ENCODE measurements at places on chromosomes 16 and 17. TPM values are rescaled to one million over a fixed set of nuclear protein-coding genes. Genes with fewer than 3 reads are reported as not detected.

DNA sequence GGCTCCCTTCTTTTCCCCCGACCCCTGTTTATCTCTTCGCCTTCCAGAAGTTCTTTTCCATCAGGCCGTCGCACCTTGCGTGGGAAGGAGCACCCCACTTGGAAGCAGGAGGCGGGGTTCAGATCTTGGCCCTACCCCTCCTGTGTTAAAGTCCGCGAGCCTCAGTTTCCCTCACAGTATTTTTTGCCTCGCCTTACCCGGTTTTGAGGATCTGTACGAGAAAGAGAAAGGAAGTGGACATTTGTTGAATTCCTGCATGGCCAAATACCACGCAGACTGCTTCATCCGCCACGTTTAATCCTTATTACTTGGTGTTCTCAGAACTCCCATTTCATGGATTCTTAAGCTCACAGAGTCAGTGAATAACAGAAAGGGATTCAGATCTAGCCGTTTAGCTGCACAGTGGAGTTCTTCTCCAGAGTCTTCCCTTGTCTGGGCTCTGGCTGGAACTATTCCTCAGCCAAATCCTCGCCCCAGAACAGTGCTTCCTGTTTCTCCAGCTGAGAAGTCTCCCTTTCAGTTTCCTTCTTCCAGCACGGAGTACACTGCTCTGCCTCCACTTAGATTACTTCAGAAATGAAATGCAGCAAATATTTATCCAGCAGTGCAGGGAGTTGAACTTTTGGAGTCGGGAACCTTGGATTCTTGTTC is 590 bp downstream of the TMEM219 start:
- peak; percentile 39 for DNase-seq

- DNase-seq: no peak
Observed at GRCh38 chr16:24294131-24294530, 38.0 kb downstream of the CACNG3 start.

DNA sequence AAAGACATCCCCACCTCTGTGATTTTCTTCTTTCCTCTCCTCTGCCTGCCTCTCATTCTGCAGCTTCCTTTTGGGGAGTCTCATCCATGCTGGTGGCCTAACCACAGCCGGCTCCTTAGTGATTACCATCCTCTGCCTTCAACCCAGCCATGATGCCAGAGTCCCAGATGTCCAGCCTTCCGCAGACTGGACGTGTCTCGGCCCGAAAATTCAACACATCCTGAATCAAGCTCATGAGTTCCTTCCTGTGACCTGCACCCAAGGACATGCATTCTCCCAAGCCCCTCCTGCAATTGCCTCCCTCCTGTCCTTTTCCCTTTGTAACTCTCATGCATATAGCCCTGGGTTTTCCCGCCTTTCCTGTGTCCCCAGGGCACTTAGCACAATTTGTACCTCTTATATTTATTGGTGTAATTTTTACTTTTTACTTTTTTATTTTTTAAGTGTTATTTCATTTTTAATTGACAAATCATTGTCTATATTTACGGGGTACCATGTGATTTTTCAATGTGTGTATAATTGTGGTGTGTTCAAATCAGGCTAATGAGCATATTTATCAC is 1.2 kb upstream of the SLC13A5 start:
- DNase-seq: no peak

DNA sequence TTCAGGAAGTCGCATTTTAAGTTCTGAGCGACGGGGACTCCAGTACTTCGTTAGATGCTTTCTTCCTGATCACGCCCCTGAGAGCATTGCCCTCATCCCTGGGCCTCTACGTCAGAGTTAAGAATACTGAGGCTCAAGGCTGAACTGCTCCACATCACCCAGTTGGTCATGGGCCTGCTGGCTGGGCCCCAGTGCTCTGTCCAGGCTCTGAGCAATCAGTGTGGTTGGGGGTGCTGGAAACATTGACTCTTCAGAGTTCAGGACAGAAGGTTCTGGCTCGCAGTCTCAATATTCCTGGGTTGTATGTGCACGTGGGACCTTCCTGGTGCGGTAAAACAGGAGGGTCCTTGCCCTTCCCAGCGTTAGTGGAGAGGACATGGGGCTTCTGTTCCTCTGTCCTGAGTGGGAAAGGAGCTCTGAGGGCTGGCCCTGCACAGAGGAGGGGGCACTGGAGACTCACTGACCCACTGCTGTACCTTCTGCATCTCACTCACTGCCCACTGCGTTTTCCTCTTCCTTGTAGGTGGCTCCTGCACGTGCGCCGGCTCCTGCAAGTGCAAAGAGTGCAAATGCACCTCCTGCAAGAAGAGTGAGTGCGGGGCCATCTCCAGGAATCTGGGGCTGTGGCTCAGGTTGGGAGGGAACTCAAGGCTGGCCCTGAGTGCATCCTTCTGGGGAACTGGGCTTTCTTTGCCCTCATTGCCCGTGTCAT is 518 bp downstream of the MT1E start:
- DNase-seq: no peak

GRCh38 chr16:89364606-89365005 is 125.8 kb downstream of the ANKRD11 start:
- DNase-seq: no peak

DNA sequence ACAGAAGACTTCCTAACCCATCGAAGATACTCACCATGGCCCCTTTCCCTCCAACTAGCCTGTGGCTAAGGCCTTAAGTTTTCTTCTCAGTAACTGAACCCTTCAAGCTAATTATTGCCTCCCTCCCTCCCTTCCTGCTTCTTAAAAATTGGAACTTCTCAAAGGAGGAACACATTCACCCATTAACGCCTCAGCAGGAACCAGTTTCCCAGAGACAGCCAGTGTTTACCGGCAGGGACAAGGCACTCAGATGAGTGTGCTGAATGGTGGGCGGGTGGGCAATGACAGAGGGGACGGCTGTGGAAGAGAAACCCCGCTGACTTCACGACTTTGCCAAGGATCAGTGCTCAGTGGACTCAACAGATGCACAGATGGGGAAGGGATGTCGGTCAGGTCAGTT is 20.3 kb downstream of the PITPNA start:
- no peak for DNase-seq

DNA sequence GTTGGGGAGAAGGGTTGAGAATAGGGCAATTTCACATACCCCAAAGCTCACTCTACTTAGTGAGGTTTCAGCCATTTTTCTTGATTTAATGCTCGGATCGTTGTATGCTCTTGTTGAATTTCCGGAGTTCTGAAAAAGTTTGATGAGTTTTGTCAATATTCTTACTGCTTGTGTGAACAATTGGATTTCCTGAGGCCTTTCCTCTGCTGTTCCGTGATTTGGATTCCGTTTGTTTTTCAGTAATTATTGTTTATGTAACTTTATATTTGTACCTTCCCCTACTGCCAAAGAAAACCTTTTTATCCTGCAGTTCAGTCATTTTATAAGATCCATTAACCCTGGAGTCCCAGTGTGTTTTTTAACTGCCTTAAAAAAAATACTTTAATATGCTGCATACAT is 62.9 kb downstream of the PHKB start:
- DNase-seq: no peak

KIF2B gene
- total RNA-seq: not detected

Measured in frontal cortex (tissue), 4 donors.